ENCODE measurements at places on chromosomes 6 and 20. TPM values are rescaled to one million over a fixed set of nuclear protein-coding genes. Genes with fewer than 3 reads are reported as not detected.

The HLA-DPA1 gene
- 1.9 TPM for total RNA-seq

The GSTA3 gene
- not detected for total RNA-seq

The TMEM14C gene
- total RNA-seq: 39.8 TPM

The ARMC12 gene
- 0.54 TPM for total RNA-seq

The KIAA0408 gene
- total RNA-seq: 74.0 TPM

The MCHR2 gene
- total RNA-seq: 0.91 TPM

The HRH3 gene
- total RNA-seq: 1.7 TPM

The KHDRBS2 gene
- total RNA-seq: 35.1 TPM

The TUBE1 gene
- 68.3 TPM for total RNA-seq

The SEL1L2 gene
- not detected for total RNA-seq

The CCN6 gene
- total RNA-seq: not detected

The POPDC3 gene
- 0.27 TPM for total RNA-seq

The SCRT2 gene
- 2.9 TPM for total RNA-seq

The MCM8 gene
- 8.3 TPM for total RNA-seq

The LAMP5 gene
- 4.4 TPM for total RNA-seq

The HLA-DMB gene
- total RNA-seq: 1.5 TPM

GRCh38 chr6:36598739-36599318, 4.7 kb downstream of the SRSF3 start:
- DNase-seq: no peak

- no peak for DNase-seq
Measured at GRCh38 chr20:16664020-16664419, 65.8 kb upstream of the SNRPB2 start.

DNA sequence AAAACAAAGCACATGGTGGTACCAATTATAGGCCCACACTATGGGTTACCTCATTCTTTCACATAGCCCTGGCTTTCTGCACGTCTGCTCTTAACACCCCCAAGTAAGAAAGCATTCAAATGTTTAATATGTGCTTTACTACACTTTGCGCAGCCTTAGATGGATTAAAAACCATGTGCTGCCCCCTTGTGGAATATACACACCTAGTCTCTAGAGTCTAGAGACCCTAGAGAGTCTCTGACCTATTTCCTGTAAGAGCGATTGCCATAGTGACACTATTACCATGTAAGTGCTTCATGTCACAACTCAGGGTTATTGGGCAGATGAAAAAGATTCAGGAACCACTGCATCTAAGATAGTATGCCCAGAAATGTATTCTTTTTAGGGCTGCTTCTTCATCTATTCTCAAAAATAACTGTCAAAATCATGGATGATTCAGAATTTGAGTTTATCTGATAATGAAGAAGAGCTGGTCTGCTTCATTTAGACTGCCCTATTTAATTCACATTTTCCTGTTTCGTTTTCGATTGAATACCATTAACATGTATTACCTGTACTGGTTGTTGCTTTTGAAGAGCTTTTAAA, 186.3 kb downstream of the ADGB start:
- no peak for DNase-seq

DNA sequence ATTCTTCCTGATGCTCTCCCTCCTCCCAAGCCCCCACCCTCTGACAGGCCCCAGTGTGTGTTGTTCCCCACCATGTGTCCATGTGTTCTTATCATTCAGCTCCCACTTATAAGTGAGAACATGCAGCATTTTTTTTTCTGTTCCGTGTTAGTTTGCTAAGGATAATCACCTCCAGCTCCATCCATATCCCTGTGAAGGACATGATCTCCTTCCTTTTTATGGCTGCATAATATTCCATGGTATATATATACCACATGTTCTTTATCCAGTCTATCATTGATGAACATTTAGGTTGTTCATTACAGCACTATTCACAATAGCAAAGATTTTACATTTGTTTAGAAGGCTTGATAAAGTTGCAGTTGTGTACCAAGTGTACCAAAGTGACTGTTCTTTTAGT, 57.9 kb downstream of the KCNS1 start:
- DNase-seq: no peak

DNA sequence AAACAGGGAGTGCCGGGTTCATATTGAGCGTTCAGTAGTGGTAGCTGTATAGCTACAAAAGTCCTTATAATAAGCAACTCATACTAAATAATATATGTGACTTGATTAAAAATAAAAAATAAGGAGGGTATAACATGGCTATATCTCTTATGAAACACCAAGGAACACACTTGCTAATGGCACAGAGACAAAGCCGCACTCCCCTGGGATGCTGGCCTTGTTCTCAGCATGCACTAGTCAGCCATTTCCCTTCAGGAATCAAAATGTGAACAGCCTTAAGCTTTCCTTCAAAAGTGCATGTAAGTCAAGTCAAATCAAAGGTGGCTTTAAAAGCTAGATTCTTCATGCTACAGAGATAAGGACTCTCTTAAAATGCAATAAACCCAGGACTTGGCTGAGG, 9.4 kb downstream of the HMGCLL1 start:
- no peak for DNase-seq

DNA sequence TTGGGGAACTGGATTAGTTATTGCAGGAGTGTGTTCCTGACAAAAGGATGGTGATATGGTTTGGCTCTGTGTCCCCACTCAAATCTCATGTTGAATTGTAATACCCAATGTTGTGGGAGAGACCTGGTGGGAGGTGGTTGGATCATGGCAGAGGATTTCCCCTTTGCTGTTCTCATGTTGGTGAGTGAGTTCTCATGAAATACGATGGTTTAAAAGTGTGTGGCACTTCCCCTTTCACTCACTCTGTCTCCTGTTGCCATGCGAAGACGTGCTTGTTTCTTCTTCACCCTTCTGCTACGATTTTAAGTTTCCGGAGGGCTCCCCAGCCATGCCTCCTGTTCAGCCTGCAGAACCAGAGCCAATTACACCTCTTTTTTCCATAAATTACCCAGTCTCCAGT, 16.2 kb upstream of the TREM1 start:
- no peak for DNase-seq

DNA sequence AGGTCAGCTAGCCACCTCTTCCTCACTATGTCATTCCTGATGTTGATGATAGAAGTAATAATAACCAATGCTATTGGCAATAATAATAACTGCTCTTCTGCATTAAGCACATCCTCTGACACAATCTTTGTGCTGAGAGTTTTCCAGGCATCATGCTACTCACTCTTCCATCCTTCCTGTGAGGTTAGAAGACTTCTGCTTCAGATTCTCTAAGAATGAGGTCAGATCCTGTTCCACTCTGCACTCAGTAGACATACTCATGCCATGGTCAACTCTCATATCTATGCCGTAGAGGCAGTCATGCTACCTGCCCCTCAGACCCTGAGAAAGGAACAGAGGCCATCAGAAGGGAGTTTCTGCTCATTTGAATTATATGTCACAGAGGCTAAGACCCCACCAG, 98.1 kb upstream of the TOP1 start:
- DNase-seq: no peak

- no peak for DNase-seq
Measured at GRCh38 chr20:45432294-45432693, 16.4 kb downstream of the PIGT start.

DNA sequence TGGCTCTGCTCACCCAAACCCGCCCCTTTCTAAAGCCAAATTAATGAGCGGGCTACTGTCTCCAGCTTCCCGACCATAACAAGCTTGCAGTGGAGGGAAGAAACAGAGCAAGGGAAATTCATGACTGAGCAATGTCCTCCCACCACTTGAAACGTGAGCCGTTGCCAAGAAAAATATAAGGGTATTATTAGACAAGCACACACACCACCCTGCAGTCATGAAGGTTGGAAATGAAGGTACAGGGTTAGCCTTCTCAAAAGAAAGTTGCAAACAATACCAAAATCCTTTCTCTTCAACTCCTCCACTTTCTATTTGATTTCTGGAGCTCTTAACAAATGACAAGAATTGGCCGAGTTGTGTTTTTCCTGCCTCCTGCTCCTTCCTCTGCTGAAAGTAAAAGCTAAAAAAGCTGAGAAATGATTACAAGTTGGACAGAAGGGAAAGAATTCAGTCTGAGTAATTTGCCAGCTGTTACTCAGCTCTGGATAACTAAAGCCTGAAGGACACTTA, 151.1 kb upstream of the B3GAT2 start:
- DNase-seq: no peak

DNA sequence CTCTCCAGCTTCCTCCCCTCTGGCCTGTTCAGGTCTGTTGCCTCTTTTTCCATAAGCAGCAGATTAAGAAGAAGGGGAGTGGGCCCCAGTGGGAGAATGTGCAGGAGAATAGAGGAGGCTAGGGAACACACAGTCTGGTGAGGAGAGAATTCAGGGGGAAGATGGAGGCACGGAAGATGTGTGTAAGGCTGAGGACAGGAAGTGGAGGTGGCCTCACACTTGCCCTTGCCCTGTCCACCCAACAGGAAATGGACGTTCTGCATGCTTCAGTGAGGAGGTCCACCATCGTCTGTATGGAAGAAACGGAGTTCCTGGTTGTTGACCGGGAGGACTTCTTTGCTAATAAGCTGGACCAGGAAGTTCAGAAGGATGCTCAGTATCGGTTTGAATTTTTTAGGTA, 16.0 kb downstream of the CNBD2 start:
- no peak for DNase-seq

DNA sequence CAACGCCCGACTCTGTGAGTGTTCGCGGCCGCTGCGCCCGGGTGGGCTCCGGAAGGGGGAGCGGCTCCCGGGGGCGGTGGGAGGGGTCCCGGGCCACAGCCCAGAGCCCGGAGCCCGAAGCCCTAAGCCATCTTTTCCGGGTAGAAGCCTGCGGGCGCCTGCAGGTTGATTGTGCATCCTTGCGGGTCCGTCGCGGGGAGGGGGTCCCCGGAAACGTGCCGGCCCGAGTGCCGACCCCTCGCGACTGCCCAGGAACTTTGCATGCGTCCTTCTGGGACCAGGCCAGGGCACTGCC, 413 bp downstream of the PTPRA start:
- DNase-seq: no peak

- no peak for DNase-seq
Measured at GRCh38 chr6:97450087-97450486, 167.1 kb upstream of the MMS22L start.

GRCh38 chr6:29813809-29814208, 13.8 kb upstream of the HLA-G start:
- no peak for DNase-seq

DNA sequence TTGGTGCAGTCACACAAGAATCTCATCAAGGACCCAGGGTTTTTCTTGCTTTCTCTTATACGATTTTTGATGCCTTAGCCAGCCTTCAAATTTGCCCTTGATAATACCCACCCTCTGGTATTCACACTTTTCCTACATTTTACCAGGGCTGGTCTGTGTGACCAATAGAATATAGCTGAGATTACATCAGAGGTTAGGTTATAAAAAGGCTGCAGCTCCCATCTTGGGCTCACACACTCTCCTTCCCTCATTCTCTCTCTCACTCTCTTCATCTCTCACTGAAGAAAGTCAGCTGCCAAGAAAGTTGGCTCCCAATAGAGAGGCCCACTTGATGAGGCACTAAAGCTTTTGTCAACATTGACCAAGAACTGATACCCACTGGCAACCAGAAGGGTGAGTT, 4.1 kb upstream of the PNPLA1 start:
- no peak for DNase-seq

GRCh38 chr20:20443504-20443903, 75.6 kb downstream of the INSM1 start:
- no peak for DNase-seq

DNA sequence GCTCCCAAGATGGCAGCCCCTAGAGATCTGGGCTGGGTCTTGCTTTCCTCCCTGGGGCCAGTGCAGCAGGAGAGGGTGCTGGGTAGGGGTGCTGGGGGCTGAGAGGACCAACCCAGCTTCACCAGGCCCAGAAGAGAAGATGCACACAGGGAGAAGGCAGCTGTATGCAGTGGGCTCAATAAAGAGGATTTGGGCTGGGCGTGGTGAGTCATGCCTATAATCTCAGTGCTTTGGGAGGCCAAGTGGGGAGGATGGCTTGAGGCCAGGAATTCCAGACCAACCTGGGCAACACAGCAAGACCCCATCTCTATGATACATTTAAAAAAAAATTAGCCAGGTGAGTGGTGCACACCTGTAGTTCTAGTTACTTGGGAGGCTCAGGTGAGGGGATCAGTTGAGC, 25.7 kb upstream of the EMILIN3 start:
- no peak for DNase-seq

DNA sequence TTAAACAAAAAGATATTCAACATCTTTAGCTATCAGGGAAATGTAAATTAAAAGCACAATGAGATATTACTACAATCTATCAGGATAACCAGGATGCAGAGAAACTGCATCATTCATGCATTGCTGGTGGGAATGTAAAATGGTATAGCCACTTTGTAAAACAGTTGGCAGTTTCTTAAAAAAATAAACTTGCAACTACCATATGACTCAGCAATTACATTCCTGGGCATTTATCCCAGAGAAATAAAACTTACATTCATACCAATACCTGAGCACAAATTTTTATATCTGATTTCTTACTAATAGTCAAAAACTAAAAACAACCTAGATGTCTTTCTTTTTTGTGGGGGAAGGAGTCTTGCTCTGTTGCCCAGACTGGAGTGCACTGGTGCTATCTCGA, 190.3 kb upstream of the TAB2 start:
- no peak for DNase-seq

GRCh38 chr6:3318226-3318625, 59.5 kb downstream of the PSMG4 start:
- no peak for DNase-seq

- no peak for DNase-seq
Measured at GRCh38 chr6:63246581-63246980, 35.3 kb downstream of the FKBP1C start.

DNA sequence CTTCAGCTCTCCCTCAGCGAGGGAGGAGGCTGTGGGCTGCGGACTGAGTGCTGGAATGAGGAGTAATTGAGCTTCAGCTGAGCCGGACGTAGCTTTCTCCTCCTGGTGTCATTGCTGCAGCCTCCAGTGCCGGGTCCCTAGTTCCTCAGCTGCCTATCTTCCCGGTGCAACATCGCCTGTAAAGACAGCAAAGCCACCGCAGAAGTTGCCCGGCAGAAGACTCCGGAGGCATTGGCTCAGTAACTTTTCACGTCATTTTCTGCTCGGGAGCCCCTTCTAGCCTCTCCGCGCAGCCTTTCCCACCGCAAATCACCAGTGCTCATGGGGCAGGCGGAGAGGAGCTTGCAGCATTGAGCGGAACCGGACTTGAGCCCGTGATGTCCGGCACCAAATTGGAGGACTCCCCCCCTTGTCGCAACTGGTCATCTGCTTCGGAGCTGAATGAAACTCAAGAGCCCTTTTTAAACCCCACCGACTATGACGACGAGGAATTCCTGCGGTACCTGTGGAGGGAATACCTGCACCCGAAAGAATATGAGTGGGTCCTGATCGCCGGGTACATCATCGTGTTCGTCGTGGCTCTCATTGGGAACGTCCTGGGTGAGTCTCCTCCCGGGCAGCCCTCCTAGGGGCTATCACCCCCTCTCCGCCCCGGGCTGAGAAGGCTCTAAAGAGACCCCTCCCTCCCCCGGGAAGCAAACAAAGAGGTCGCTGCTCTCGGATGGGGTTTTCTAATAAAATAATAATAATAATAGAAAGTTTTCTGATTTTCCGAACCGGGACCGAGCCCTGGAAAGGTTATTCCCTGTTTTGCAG, at the start of gene HCRTR2:
TSS of gene HCRTR2 (plus strand) at position 305 of the 816 bp plus-strand sequence. CDS start at position 378, 73 bp downstream.
- no peak for DNase-seq

DNA sequence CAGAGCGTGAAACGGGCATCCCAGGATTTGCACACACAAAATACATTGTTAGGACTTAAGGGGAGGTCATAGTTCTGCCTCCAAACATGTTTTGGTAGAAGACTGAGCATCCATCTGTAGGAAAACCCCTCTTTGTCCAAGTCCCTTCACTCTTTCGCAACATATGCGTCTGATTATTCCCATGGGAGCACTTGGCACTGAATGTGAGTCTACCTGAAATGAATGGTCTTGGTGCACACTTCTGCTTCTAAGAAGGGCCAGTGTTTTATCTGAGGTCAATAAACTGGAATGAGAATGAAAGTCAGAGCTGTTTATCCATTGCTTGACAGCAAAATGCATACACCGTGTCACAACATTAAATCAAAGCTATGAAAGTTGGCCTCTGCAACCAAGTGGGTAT, 33.0 kb downstream of the GJA10 start:
- DNase-seq: no peak
